ENCODE measurements at places on chromosomes 1 and 21.

DNA sequence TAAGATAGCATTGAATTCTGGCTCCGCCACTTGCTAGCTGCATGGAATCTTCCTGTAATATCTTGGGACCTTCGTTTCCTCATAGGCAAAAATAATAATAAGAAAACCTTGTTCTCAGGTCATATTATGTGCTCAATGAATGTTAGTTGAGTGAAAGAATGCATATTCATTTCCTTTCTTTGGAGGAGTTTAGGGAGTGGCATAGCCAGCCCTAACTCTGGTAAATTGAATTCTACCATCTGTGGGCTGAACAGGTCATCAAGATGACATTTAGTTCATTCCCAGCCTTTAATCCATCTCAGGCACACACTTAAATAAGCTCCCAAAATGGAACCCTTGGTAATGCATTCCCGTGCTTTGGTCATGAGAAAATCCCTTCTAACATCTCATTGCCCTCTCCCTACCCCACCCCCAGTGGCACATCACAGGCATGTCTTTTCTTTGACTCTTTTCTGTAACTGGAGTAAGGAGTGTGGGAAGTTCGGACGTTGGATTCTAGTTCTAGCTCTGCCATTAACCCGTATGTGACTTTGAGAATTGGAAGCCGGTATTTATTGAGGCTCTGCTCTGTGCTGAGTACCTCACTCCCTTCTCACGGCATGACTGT lies 13.2 kb upstream of the MYOG start:
- DNase-seq = no peak

GRCh38 chr1:153842006-153842471 lies 66.8 kb downstream of the SLC27A3 start:
- no peak for DNase-seq

DNA sequence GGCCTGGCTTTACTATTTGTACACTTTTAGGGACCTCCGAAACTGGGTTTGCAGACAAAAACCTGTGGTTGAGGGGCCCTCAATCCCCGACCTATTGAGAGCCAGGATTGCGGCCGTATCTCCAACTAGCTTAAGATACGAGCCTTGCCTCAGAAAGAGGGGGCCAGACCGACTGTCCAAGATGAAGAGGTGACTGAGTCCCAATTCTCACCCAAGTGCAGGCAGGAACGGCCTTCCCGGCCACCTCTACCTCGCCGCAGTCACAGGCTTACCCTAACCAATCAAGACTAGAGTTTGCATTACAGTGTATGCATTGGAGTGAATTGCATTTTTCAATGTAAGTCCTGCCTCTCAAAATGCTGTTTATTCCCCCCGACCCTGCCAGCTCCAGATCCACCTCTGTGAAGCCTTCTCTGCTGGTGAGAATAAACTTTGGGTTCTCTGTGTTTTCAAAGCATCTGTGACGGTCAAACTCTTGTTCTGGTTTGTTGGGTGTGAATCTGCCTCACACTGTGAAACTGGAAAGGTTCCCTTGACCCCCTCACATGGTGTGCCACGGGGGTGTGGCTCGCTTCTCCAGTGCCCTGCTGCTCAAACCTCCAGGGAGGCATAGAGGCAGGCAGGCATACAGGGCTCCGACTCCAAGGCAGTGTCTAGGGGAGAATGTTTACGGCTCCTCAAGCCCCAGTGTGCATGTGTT lies 62.2 kb upstream of the WLS start:
- no peak for DNase-seq

DNA sequence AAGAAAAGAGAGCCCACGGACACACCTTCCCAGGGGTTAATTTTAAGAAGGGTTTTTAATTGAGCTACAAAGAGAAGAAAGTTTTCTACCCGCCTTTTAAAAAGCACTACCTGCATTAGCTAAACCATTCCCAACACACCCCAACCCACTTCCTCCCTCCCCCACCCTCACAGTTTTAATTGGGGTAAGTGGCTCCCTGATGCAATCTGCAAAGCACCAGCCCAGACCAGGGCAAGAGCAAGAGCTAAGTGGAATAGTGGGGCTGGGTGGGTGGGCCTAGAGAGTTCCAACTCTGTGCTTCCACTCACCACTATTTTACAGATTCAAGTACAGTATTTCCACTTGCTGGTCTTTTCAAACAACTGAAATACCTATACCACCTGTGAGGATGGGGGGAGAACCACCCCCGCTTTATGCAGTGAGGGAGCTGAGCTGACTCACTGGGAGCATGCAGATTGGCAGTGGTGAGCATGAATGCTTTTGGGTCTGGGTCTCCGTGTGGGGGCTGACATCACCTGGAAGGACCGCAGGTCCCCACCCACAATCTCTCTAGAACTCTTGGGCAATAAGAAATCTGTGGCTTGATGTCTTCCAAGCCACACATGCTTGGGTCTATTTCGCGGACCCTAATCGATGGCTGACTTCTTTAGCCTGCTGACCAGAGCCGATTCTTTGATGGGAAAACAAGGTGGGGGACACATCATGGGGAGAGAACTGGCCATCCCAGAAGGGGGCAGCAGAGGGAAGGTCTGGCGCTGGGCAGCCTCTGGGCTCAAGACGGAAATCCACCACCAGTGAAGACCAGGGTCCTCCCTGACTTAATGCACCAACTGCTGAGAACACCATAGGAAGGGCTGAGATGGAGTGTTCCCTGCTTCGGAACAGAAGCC lies 95.5 kb downstream of the SSBP3 start:
- DNase-seq = no peak

GRCh38 chr1:44047131-44047530 lies 15.9 kb upstream of the SLC6A9 start:
- DNase-seq = no peak

DNA sequence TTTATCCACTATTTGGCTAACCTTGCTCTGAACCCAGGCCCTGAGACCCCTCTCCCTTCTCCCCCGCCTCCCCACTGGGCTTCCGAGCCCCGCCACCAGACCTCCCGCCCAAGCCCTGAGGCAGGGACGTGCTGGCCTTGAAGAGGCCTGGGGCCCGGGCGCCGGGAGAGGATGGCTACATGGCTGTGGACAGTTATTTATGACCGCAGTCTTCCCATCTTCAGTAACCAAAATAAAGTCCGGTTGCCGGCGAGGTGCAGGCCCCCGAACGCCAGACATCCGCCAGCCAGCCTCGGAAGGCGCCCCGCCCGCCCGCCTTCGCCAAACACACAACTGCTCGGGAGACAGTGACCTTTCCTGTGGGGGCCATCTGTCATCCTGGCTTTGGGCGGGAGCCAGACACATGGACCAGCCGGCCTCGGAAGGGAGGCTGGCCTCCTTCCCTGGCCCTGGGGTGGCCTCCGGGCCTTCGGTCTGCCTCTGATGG lies 69.0 kb downstream of the DHRS3 start:
- no peak for DNase-seq

GRCh38 chr21:34924771-34925419 lies 124.2 kb downstream of the RUNX1 start:
- no peak for DNase-seq

DNA sequence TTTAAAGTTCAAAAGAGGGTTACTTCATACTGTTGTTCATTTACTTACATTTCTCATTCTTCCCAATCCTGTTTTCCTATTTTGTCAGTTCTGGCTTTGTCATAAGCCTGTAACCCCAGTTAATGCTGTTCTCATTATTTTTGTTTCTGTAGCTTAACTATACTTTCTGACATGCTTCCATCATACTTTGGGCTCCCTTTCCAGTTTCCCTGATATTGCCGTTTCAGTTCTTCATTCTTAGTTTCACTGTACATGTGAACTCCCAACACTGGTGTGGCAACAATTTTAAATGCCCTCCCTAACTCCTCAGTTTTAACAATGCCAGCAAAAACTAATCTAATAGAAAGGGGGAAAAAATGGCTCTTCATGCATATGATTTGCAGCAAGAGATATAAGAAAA lies 456.7 kb downstream of the LMO4 start:
- no peak for DNase-seq

GRCh38 chr1:43035821-43036741 lies 77.4 kb upstream of the SLC2A1 start:
- no peak for DNase-seq

- peak; percentile 50 for DNase-seq
Observed at GRCh38 chr1:202315576-202316168, 26.1 kb downstream of the UBE2T start.

GRCh38 chr1:182122913-182123260 lies 61.4 kb upstream of the ZNF648 start:
- DNase-seq = no peak

GRCh38 chr1:172380441-172381244 lies 39.8 kb upstream of the C1orf105 start:
- no peak for DNase-seq

- no peak for DNase-seq
Observed at GRCh38 chr1:40299366-40300248, 17.5 kb downstream of the COL9A2 start.

DNA sequence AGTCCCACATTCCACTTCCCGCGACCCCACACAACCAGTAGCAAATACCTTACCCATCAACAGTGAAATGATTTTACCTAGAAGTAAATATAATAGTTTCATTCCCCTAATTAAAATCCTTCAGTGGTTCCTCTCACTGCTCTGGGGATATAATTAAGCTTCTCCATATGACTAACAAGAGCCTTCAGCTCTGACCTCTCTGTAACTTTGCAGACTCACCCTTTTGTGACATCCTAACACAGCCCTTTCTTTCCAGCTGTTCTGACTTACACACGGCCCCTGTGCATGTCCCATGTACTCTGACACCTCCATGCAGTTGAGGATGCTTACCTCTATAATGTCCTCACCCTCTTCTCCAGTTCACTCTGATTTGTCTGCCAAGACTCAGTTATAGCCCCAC lies 137.3 kb upstream of the SPAG17 start:
- no peak for DNase-seq

- no peak for DNase-seq
Observed at GRCh38 chr1:39154553-39155421, 49.7 kb upstream of the MACF1 start.

- DNase-seq = no peak
Observed at GRCh38 chr1:95230768-95231191, 3.2 kb upstream of the RWDD3 start.

DNA sequence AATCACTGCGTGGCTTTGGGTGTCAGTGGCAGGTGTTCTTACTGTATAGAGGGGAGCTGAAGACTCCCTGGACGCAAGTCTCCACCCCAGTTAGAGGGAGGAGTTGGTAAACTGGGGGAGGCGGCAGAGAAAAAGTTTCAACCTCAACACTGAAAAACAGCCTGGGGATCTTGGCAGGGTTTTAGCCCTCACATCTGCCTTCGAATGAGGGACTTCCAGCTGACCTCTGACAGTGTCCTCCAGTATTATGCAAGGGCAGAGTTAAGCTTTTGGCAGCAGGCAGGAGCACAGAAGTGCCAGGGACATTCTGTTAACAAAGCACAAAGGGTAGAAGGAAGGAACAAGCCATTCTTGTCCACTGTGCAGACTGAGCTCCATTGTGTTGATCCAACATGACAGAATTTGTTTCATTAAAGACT lies 41.2 kb upstream of the RAB4A start:
- no peak for DNase-seq
